ENCODE measurements at places on chromosomes 3 and 15.

DNA sequence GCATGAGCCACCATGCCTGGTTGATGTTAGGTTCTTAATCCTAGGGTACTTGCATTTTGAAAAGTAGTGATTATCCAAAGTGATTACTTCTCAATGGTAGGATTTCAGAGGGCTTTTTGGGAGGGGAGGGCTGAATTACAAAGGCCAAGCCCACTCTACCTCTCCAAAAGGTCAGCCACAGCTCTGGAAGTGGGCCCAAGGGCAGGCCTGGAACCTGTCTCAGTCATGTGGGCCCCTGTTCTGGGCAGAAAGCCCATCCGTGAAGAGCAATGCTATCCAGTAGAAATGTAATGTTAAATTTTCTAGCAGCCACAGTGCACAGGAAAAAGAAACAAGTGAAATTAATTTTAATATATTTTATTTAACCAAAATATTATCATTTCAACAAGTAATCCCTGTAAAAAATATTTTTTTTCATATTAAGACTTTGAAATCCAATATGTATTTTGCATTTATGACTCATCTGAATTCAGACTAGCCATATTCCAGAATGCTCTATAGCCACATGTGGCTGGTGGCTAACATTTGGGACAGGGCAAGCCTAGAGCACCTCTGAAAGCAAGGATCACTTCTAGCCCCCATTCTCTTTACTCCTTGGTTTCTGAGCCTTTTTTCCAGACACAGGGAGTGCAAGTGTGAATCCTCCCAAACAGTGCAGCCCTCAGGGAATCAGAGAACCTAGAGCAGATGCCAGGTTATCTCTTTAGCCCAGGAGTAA is 16.8 kb downstream of the RFT1 start:
- H3K4me3 ChIP-seq: no peak overlapping the region
- H3K27me3 ChIP-seq: no peaks in the 10 kb centered on the region
- peaks cover 13% of the 10 kb centered on the region for H3K36me3 ChIP-seq
- peak; percentile 76 for DNase-seq

GRCh38 chr3:74121761-74122160 is 492.7 kb downstream of the CNTN3 start:
- no peak overlapping the region for H3K27ac ChIP-seq
- H3K36me3 ChIP-seq: no peaks in the 10 kb centered on the region
- no peak for DNase-seq

GRCh38 chr3:136658946-136659682 is 93.1 kb downstream of the STAG1 start:
- no peak overlapping the region for H3K27ac ChIP-seq
- no peaks in the 10 kb centered on the region for H3K4me1 ChIP-seq
- no peak overlapping the region for H3K4me3 ChIP-seq
- H3K36me3 ChIP-seq: no peaks in the 10 kb centered on the region
- H3K27me3 ChIP-seq: no peaks in the 10 kb centered on the region

DNA sequence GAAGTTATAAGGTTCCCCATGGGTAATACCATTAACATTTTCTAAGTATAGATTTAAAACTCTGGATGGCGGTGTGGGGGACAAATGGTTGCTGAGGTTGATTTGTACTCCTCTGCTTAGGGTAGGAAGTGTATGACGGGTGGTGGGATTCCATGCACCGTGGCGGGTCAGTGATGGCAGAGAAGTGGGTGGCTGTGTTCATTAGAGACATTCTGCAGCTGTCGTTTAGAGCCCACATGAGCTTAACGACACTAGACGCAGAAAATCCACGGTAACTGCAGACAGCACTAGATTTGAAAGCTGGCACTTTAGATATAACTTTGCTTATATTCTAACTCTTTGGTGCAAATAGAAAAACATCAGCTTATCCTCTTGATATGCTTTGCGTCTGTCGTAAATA is 37.5 kb downstream of the SGO1 start:
- H3K27ac ChIP-seq: no peak overlapping the region
- no peaks in the 10 kb centered on the region for H3K4me1 ChIP-seq
- H3K27me3 ChIP-seq: no peaks in the 10 kb centered on the region

- no peak for DNase-seq
- H3K4me1 ChIP-seq: no peaks in the 10 kb centered on the region
- no peaks in the 10 kb centered on the region for H3K27me3 ChIP-seq
Measured at GRCh38 chr3:25748189-25748588, 35.1 kb downstream of the NGLY1 start.

- H3K27me3 ChIP-seq: no peaks in the 10 kb centered on the region
- no peak overlapping the region for H3K4me3 ChIP-seq
- DNase-seq: no peak
- no peak overlapping the region for H3K27ac ChIP-seq
- no peaks in the 10 kb centered on the region for H3K4me1 ChIP-seq
Measured at GRCh38 chr3:140233702-140234101, 298.7 kb downstream of the CLSTN2 start.

DNA sequence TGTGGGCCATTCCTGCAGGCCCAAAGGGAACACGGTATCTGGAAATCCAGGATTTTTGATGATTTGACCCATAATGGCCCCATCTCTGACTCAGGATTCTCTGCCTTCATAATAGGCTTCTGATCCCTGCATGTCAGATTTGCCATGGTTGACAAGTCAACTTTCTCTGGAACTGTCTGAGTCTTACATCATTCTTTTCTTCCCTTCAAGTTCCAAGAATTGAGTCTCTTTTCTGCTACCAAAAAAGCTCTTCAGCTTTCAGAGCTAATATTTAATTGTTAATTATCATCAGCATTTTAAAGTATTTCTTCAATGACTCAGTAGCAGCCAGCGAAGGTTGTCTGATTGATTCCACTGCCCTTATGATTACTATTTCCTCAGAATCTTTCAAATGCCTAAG is 244.4 kb upstream of the COL8A1 start:
- no peak overlapping the region for H3K27ac ChIP-seq
- no peaks in the 10 kb centered on the region for H3K36me3 ChIP-seq
- no peaks in the 10 kb centered on the region for H3K4me1 ChIP-seq
- H3K27me3 ChIP-seq: no peaks in the 10 kb centered on the region

DNA sequence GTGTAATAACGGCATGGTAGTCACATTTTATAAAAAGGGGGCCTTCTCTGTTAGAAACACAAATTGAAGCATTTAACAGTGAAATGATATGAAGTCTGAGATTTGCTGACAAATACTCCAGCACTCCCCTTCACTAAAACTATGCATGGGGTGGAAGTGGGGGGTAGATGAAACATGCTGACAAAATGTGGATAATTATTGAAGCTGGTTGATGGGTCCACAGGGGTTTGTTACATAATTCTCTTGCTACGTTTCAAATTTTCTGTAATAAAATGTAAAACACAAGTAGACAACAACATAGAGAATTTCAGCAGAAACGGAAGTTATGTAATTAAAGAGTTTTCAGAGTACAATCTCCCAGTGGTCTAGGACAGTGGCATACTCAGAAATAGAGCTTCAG is 37.0 kb downstream of the MCF2L2 start:
- H3K36me3 ChIP-seq: no peaks in the 10 kb centered on the region
- no peaks in the 10 kb centered on the region for H3K27me3 ChIP-seq
- no peak overlapping the region for H3K27ac ChIP-seq

DNA sequence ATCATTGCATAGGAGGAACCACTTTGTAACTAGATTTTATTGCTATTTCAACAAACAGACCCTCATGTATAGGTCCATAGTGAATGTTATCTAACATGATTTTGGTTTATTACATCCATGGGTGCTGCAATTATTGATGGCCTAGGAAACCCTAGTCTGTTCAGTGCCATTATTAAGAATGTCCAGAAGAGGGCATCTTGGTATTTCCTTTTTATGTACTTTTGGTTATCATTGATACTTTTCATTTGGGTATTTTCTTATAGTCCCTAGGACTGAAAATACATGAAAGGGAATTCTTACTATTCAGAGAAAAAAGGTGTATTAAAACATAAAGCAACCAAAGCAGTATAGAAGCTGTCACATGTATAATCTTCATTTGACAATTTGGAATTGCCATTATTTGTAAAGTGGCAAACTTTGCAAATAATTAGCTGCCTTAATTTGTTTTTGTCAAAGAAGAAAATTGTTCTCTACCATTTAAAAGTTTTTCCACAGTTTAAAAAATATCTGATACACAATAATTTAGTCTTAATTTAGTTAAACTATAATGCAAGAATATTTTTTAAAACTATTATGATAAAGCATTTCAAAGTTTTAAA is 48.7 kb downstream of the CNOT10 start:
- no peak for DNase-seq
- H3K27me3 ChIP-seq: no peaks in the 10 kb centered on the region
- H3K27ac ChIP-seq: no peak overlapping the region
- no peaks in the 10 kb centered on the region for H3K36me3 ChIP-seq
- H3K4me3 ChIP-seq: no peak overlapping the region

- H3K4me1 ChIP-seq: peaks cover 93% of the 10 kb centered on the region
- H3K27me3 ChIP-seq: no peaks in the 10 kb centered on the region
- H3K27ac ChIP-seq: peak overlapping the region; percentile 90
- no peak overlapping the region for H3K4me3 ChIP-seq
- no peak for DNase-seq
- H3K36me3 ChIP-seq: no peaks in the 10 kb centered on the region
Measured at GRCh38 chr15:92909136-92909781, 9.1 kb downstream of the CHD2 start.

- H3K4me3 ChIP-seq: no peak overlapping the region
- no peak overlapping the region for H3K27ac ChIP-seq
- H3K27me3 ChIP-seq: no peaks in the 10 kb centered on the region
- H3K36me3 ChIP-seq: no peaks in the 10 kb centered on the region
- H3K4me1 ChIP-seq: peaks cover 6% of the 10 kb centered on the region
Measured at GRCh38 chr3:17138246-17139039, 253.7 kb downstream of the PLCL2 start.

All from heart right ventricle (tissue), 16 donors.